ENCODE measurements at places on chromosomes 5 and 9. TPM values are rescaled to one million over a fixed set of nuclear protein-coding genes. Genes with fewer than 3 reads are reported as not detected.

The LTC4S gene
- 21.8 TPM for total RNA-seq

The DNAJB5 gene
- 37.8 TPM for total RNA-seq

DNA sequence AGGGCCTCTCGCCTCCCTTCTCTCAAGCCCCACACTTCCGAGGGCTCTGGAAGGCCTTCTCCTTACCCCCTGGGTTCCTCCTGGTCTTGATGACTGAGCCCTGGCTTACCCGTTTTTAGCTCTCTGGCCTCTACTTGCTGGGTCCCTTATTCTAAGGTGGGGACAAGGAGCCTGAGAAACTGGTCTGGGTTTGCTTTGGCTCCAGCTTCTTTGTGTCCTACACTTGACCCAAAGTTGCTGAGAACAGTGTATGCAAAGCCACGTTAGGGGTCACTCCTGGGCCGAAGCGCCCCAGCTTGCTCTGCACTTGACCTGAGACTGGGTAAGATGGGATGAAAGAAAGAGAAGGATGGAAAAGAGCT lies 788 bp downstream of the ZNF346 start:
- no peak for DNase-seq

DNA sequence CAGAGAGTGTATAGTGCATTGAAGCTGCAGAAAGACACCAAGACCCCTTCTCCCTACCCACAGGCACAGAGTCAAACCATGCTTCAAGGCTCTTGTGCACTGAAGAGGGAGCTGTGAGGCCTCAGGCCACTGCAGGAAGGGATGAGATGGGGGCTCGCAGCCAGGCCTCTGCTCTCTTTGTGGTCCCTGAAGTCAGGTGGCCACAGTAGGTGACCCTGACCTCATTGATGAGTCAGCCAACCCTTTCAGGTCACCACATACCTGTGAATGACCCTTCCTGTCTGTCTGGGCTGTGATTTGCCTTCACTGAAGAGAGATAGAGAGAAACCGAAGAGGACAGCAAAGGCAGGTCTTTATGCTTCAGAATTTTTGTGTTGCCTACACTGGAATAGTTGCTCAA lies 372.1 kb downstream of the ACTL7B start:
- no peak for DNase-seq

DNA sequence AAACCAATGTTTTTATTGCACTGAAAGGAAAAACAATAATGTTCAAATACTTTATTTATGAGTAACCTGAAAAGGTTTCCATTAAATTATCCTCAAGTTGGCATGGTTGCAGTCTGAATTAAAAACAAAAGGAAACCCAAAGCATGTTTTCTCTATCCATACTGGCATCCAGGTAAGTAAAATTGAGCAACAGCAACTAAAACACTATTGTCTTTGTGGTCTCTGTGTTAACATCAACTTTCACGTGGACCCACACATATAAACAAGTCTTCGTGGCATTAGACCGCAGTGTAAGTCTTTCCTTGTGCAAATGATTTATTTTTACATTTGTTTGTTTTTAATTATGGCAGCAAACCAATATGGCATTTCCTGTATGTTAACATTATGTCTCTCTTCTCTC lies 757.6 kb downstream of the SEMA5A start:
- no peak for DNase-seq

Data from right cardiac atrium (tissue), 5 donors.